Mammary epithelial cell (primary cell): ENCODE measurements at places on chromosomes 3 and 15. TPM values are rescaled to one million over a fixed set of nuclear protein-coding genes. Genes with fewer than 3 reads are reported as not detected.

DNA sequence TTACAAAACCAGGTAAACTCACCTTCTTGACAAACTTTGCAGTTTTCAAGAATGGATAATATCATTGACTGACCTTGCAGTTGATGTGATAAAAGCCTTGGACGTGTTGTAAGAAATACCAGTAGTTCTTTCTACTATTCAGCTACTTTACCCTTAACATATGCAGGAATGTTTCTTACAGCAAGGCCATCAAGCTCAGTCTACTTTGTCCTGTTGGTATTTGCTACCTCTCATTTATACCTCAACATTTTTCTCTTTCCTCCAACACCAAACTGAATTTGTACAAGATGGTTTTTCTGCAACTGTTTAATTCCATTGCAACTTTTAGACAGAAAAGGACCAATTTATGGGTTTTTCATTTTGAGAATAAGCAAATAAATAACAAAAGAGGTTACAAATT lies 147.4 kb upstream of the BCHE start:
- DNase-seq: no peak

- DNase-seq: no peak
These were observed 92.6 kb downstream of the ERC2 start for GRCh38 chr3:56375654-56376053.

- no peak for DNase-seq
These were observed 6.1 kb downstream of the ZKSCAN7 start for GRCh38 chr3:44561076-44561475.

DNA sequence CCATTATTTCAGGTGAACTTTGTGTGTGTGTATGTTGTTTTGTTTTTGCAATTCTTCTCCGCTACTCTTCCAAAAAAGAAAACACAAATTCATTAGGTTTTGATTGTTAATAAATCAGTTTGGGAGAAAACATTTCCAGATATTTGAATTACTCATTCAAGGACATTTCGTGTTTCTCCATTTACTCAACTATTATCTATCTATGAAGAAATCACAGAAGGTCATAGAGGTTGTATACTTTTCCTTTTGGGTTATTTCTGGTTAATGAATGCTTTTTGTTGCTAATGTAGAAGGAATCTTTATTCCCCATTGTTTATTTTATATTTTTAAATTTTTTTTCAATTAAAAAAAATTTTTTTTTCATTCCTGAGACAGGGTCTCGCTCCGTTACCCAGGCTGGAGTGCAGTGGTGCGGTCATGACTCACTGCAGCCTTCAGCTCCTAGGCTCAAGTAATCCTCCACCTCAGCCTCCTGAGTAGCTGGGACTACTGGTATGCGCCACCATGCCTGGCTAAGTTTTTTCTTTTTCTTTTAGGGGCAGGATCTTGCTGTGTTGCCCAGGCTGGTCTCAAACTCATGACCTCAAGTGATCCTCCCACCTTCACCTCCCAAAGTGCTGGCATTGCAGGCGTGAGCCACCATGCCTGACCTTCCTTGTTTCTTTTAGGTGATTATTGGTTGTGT lies 28.4 kb downstream of the IGF1R start:
- no peak for DNase-seq

- peak; percentile 71 for DNase-seq
These were observed 136.0 kb upstream of the CCDC54 start for GRCh38 chr3:107241217-107241616.

DNA sequence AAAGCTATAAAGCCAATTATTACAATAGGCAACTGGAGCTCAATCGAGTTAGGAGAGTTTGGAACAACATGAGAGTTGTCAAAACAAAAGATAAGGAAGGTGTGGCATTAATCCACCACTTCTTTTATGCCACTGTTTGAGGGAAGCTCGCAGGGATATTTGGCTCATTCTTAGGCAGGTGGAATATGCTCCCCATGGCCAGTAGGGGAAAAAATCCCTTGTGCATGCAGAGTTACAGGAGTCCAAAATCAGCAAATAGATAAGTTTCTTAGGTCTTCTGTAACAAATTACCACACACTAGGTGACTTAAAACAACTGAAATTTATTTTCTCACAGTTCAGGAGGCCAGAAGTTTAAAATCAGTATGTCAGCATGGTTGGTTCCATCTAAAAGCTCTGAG lies 135.4 kb upstream of the SYNPR start:
- no peak for DNase-seq

GRCh38 chr15:66163553-66163952 lies 90.0 kb downstream of the MEGF11 start:
- no peak for DNase-seq

DNA sequence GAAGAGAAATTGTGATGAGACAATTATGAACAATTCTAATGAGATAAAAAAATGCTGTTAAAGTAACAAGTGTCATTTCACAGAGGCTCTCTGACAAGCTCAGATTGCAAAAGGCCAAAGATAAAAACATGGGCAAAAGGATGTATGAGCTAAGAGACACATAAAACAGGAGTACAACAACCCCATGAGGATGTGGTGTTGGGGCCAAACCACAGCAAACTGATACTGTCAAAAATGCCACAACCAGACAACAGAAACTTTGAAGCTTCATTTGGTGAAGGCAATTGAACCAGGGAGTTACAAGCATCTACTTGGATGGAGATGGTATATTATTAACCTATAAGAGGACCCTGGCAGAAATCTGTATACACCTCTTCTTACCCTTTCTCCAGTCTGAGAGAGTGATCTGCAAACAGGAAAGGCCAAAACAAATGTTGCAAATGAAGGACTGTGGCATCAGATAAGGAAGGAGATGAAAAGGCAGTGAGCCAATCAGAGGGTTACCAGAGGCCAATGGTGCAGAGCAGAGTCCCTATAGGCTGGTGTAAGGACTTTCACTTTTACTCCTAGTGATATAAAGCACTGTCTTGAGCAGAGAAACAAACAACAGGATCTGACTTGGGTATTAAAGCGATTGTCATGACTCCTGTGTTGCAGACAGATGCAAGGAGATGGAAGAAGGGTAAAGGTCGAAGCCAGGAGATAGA lies 659.0 kb downstream of the NTRK3 start:
- no peak for DNase-seq

GRCh38 chr3:188712248-188712924 lies 459.4 kb upstream of the TPRG1 start:
- peak; percentile 35 for DNase-seq

DNA sequence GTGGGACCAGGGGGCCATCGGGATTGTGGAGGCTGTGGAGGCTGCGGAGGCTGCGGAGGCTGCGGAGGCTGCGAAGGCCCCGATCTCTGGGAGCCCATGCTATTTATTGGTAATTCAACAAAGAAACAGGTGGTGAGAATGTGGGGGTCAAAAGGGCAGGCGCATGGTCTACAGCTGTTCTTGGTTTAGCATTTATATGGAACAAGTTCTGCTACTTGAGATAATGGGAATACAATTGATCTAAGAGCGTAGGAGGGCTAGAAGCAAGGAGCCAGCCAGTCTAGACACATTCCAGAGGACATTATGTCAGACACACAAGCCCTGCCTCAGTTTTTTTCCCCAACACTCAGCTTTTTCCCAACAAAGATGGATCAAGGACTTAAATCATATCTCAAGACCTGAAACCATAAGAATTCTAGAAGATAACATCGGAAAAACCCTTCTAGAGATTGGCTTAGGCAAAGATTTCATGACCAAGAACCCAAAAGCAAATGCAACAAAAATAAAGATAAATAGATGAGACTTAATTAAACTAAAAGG lies 20.1 kb downstream of the C3orf80 start:
- no peak for DNase-seq

DNA sequence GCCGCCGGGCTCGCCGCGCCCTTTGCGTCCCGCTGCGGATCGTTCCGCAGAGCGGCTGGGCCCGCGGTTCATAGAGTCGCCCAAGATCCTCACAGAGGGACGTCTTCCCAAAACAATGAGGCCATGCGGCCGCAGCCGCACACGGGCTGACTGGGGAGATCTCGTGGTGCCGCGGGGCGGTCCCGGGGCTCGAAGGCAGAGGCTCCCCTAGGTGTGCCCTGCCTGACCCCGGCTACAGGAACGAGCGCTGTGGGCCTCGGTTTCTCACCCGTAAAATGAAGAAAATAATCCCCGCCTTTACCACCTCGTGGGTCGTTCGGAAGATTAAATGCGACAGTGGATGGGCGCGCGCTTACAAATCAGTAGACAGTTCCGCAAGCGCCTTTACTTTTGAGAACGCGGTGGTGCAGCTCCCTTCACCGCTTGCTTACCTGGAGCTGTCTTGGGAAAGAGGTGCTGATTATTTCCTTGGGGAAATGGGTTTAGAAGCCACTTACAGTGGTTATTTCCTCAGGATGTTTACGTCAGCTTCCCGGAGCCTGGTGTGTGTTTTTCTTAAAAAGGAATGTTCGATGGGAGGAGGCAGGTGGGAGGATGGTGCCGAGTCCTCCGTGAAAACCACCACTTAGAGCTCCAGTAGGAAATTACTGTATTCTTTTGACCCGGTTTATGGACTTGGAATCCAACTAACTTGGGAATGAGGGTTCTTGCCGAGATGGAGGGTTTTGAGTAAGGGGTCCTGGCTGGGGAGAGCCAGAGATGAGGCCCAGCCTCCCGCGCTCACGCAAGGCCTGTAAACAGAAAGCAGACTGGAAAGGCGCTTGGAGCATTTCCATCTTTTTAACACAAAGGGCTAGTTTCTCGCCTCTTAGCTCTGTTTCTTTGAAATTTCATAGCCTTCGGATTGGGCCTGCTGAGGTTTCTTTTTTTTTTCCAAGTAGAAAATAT lies 1.9 kb upstream of the MEX3B start:
- DNase-seq: peak; percentile 30

- peak; percentile 64 for DNase-seq
These were observed 20.4 kb downstream of the RARRES1 start for GRCh38 chr3:158711886-158712285.

GRCh38 chr3:31254483-31254882 lies 278.2 kb upstream of the STT3B start:
- no peak for DNase-seq

DNA sequence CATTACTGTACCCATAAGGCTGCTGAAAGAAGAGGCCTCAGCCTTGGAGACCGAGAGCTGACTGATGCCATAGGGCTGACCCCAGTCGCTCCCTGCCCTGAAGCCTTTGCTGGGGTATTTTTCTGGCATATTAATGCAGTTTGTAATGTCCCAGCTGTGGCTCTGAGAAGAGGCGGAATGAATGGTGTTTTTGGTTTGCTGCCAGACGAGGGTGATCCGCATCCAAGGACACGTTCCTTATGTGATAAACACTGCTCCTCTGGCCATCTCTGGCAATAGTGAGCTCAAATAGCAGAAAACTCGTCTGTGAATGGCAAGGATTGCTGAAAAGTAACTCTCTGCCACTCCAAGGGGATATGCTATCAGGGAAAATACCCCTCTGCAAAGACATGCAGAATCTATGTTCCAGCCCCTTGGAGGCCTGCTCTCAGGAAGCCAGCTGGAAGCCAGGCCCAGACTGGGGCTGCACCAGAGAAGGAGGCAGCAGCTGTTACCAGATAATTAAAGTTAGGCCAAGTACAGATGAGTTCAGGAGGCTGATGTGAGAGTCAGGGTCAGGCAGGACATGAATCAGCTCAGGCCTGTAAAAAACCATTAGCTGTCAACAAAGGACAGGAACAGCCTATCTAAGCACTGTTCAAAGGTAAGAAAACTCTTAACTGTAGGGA lies 28.9 kb upstream of the KLHL6 start:
- no peak for DNase-seq

DNA sequence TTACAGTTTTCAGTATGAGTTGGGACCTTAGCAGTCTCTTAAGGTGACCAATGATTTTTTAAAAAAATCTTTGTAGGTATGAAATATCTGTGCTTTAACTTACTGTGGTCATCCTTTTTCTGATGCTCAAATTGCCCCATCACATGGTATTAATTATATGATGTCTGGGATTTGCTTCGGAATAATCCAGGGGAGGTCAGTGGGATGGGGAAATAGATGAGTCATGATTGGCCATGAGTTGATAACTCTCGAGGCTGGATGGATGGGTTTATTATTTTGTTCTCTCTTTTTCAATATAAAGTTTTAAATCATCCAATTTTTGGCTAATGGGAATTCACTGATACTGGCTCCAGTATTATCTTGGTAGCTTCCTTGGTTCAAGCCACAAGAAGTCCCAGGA lies 370.3 kb upstream of the TPM1 start:
- DNase-seq: no peak

DNA sequence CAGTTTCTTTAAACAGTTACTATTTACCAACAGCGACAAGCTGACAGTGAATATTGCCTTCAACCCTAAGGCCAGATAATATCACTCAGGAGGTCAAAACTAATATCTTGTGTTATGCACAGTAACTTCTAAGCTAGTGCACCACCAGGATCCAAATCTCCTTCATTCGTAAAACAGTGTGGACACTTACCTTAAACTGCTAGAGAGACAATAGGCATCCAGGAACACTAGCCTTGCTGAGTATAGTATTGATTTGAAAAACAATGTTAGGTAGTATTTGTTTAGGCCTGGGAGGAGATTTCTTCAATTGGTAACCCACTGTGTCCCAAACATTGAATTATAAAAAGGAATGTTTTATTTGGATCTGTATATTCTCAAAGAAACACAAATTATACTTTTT lies 707.9 kb upstream of the UBE2E2 start:
- DNase-seq: no peak

GRCh38 chr3:180693656-180694055 lies 14.4 kb upstream of the CCDC39 start:
- DNase-seq: no peak

DNA sequence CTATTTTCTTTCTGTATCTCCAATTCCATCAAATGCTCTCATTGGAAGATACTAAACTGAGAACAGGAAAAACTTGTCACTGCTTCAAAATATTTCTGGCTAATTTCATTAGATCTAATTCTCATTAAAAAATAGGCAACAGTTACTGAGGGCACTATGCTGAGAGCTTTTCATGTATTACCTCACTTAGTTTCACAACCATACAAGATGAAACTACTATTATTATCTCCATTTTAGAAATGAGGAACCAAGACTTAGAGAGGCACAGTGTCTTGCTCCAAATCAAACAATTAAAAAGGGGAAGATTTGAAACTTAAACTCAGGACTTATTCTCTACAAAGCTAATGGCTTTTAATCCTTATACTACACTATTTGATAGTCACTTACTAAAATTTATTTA lies 7.2 kb upstream of the OTOL1 start:
- DNase-seq: no peak

- DNase-seq: peak; percentile 73
These were observed 56.8 kb upstream of the NANOGP8 start for GRCh38 chr15:35141743-35142471.

- peak; percentile 63 for DNase-seq
These were observed 45.7 kb upstream of the DUT start for GRCh38 chr15:48285329-48286214.

GRCh38 chr3:163011596-163011995 lies 1515.0 kb downstream of the OTOL1 start:
- no peak for DNase-seq

Gene USP50
- total RNA-seq: not detected in 2 replicates

Gene ALDH1L1
- 1.2 TPM for total RNA-seq

Gene CIB2
- total RNA-seq: 6.5 TPM

Gene NR2E3
- total RNA-seq: 0.17 TPM

Gene GREM1
- 1.8 TPM for total RNA-seq

Gene ATP13A4
- total RNA-seq: not detected in 2 replicates

Gene RLBP1
- 0.17 TPM for total RNA-seq

Gene FGF7
- not detected in 2 replicates for total RNA-seq

Gene FOXB1
- not detected in 2 replicates for total RNA-seq

Gene SNTN
- total RNA-seq: not detected

Gene ADAMTS7
- 10.6 and 13.4 TPM in 2 replicates for total RNA-seq

Gene TGM5
- total RNA-seq: not detected in 2 replicates

Gene GOLGA6L25
- total RNA-seq: not detected

Gene TLR9
- not detected in 2 replicates for total RNA-seq

Gene NEK4
- 23.7 TPM for total RNA-seq
